DND-41 (cell line): ENCODE measurements at places on chromosomes 11 and 22.

DNA sequence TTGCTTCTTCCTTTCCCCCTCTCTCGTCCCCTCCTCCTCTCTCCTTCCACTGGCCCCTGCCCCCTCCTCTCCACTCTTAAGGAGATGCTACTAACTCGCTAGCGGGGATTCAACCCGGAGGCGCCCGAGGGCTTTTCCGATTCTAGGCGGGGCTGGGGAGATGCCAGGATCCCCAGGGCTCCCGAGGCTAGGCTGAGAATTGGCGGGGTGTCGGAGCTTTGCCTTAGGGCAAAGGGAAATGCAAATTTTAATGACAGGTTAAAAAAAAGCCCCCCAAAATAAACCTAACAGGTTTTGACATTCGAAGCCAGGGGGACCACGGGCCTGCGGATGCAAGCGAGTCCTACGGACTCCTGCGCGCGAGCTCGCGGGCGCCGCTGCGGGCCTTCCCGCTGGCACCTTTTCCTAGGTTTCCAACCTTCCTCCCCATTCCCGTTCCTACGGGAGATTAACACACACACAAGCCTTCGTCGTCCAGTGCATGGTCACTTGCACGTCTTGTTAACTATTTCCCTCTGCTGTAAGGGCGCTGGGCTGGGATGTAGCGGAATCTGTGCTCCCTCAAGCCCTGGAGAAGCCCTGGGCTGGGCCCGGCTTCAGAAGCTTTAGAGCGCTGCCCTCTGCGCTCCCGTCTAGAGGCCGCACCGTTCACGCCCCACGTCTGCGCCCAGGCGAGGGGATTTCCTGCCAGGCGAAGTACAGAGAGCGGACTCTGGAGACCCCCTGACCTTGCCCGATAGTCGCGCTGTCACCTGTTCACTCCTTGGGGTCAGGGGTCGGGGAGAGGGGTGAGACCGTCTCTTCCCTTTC lies 729 bp upstream of the ALX4 start:
- no peak for DNase-seq

- no peak for DNase-seq
These were observed 196.2 kb upstream of the E2F8 start for GRCh38 chr11:19436932-19437331.

GRCh38 chr11:127055236-127055635 lies 54.7 kb upstream of the KIRREL3 start:
- no peak for DNase-seq

DNA sequence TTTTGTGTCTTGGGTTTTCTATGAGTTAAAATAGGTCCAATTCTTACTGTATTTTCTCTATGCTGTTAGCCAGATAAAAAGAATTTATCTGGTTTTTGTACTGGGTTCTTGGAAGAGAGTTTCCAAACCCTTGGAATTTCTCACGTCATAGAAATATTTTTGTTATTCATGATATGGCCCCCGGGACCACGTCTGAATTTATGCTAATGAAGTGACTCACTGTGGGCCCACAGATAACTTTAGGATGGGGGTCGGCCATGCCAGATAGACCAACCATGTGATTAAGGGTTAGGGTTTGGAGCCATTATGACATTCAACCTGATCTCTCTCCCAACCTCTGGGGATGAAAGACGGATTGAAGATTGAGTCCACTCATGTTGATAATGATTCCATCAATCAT lies 35.6 kb upstream of the DDI1 start:
- no peak for DNase-seq

GRCh38 chr11:61580271-61580888 lies 496 bp downstream of the SYT7 start:
- DNase-seq: no peak

GRCh38 chr11:10459029-10459970 lies 4.2 kb downstream of the AMPD3 start:
- DNase-seq: peak; percentile 87

- DNase-seq: no peak
These were observed 23.0 kb upstream of the KCNJ11 start for GRCh38 chr11:17411418-17411817.

- DNase-seq: no peak
These were observed 101.6 kb upstream of the B3GAT1 start for GRCh38 chr11:134513585-134514120.

GRCh38 chr22:26174280-26174679 lies 5.0 kb downstream of the SEZ6L start:
- DNase-seq: no peak

GRCh38 chr11:134521001-134521400 lies 109.0 kb upstream of the B3GAT1 start:
- no peak for DNase-seq

DNA sequence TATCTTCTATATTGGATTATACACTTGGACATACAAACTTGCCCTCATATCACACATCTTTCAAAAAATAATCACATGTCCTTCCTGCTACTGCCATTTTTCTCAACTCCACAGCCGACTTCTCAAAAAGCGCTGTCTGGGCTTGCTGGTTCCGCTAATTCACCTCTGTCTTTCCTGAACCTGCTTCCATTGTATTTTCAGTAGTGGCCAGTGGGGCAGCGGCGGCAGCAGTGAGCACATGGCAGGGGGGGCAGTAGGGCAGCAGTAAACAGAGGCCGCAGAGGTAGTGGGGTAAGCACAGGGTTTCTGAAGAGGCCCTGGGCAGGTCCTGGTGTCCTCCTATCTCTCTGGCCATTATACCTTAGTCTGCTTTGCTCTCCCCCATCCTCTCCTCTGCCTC lies 126.3 kb downstream of the RRAS2 start:
- DNase-seq: no peak

DNA sequence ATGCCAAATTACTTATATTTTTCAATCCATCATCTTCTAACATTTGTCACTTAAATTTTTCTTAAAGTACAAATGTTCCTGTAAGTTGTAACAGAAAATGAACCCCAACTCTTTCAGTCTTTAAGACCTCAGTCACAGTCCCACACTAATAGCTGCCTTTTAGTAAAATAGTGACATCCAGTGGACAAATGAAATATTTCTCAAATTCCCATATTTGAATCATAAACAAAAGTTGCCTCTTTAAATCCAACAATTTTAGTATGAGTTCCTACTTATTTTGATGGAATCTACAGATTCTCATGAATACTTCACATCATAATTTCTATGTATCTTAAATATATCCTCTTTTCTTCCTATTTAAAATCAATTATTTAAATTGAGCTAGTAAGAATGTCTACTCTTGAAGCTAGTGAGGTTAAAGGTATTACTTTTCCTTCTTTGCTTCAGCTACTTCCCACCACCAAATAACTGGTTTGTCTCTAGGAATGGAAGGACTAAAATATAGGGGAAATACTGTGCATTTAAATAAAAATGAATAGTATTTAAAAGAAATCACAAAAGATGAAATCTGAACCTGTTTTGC lies 9.2 kb downstream of the LIN7C start:
- DNase-seq: no peak

GRCh38 chr11:92771701-92772100 lies 197.8 kb upstream of the MTNR1B start:
- no peak for DNase-seq

DNA sequence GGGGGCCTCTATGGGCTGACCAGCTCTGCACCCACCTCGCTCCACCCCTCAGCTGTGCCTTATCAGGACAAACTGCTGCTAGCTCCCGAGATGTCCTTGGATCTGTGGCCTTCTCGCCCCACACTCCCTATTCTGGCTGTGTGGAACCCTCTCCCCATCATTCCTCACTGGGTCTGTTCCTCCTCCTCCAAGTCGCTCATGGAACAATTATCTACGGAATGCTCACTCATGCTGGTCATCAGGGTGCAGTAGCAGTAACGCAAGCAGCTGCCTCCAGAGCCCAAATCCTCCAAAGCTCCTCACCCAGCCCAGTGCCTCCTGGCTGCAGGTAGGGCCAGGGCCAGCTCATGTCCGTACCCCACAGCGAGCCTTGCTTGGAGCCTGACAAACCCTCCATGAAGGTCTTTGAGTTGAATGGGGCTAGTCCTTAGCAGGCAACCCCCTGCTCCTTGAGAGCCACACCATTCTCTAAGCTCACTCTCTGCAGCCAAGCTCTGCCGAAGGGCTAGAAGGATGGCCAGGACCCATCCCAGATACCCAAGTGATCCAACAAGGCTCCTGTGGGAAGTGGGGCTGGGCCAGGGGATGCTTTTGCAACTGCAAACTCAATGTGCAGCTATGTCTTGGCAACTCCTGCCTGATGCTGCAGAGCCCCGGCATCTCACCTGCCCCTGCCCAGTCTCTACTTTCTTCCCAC lies 977.8 kb downstream of the TBC1D22A start:
- DNase-seq: no peak

GRCh38 chr22:26170795-26171580 lies 1.7 kb downstream of the SEZ6L start:
- peak; percentile 30 for DNase-seq

- DNase-seq: no peak
These were observed 13.6 kb downstream of the KRTAP5-5 start for GRCh38 chr11:1643146-1643690.

- DNase-seq: no peak
These were observed 38.4 kb downstream of the NF2 start for GRCh38 chr22:29641700-29642330.

GRCh38 chr22:44411226-44412135 lies 86.6 kb downstream of the RTL6 start:
- DNase-seq: no peak

GRCh38 chr11:69489031-69489745 lies 7.7 kb downstream of the LINC01488 start:
- DNase-seq: no peak

GRCh38 chr22:48749555-48750227 lies 1078.0 kb downstream of the BRD1 start:
- DNase-seq: no peak

GRCh38 chr11:57144531-57145320 lies 37.0 kb upstream of the LRRC55 start:
- DNase-seq: no peak

DNA sequence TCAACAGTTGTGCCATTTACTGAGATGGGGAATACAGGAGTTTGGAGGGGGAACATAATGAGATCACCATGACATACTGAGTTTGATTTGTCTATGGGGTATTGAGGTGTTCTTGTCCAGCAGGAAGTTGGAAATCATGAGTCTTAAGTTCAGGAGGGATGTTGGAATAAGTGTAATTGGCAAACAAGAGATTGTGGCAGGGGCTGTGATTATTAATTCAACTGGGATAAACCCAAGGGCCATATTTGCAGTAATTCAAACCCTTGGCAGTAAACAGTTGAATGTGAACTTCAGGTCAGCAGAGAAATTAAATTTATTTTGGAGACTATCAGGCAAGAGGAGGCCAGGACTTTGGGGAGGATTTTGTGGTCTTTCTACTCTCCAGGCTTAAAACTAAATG lies 33.4 kb downstream of the ADM start:
- DNase-seq: no peak

DNA sequence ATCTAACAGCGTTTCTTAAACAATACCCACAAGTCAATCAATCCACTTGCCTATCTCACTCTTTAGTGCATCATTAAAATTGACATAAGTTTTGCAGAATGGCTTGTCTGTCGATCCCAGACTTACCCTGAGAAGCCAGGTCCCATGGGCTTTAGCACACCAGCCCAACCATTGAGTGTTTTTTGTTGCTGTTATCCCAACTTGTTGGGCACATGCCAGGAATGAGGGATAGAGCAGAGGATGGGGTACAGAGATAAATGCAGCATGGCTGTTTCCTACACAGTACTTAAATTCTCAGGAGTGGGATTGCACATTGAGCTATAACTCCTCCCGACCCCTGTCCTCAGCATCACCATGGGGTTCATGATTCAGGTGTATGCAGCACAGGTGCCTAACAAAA lies 64.2 kb upstream of the RASSF10 start:
- no peak for DNase-seq

GRCh38 chr22:19701420-19702145 lies 12.7 kb upstream of the SEPTIN5 start:
- no peak for DNase-seq

DNA sequence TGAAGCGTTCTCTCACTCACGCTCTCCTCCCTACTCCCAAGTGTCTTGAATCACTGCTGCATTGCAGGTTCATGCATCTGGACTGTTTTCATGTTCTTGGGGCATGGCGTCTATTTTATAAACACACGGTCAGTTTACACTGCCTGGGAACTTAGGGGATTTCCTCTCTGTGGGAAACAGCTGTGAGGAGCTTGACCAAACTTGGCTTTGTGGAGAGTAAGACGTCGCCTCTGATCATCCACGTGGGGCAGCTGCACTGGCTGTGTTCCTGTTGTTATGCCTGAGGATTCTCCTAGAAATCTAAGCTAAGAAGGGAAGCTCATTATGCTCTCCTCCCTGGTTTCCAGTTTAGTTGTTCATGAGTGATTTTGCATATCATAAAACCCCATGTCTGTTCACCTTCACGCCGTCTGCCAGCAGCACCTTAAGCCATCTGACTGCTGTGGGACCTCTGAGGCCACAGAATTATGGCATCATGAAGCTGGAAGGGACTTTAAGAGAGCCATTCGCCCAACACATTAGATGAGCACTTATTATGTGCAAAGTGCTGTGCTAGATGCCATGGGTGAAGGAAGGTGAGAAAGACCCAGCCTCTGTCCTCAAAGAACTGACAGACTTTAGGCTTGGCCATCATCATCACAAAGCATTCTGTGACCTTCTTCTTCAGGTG lies 38.8 kb upstream of the POU2AF1 start:
- DNase-seq: no peak

- no peak for DNase-seq
These were observed 88.5 kb downstream of the TENM4 start for GRCh38 chr11:79352349-79352703.

DNA sequence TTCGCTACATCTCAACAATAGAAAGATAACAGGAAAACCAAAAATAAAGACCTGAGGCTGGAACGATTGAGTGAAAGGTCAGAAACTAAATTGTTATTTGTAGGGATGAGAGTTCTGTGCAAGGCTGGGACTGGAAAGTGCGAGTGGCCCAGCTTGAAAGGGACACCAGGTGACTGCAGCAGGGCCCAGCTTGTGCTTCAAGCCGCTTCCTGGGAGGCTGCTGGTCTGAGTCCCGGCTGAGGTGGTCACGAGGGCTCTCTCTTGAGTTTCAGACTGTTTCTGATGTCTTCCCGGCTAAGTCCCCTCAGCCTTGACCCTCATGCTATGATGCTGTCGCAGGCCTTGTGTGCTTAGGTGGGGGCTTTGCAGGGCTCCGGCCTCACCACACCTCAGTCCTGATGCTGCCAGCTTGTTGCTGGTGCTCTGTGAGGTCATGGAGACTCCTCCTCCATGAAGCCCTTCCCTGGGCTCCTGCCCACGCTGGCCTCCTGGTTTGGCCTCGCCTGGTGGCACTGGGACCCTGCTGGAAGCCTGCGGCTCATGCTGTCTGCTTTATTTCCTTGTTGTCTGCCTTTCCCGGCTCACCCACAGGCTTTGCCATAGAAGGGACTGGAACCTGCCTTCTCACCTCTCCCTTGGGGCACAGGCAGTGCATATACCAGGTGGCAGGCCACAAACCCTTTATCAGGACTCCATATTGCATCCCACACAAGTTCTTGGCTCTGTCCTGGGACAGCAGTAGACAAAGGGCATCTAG lies 4.0 kb downstream of the BANF1 start:
- no peak for DNase-seq
